ENCODE measurements at places on chromosomes 5 and 9.

DNA sequence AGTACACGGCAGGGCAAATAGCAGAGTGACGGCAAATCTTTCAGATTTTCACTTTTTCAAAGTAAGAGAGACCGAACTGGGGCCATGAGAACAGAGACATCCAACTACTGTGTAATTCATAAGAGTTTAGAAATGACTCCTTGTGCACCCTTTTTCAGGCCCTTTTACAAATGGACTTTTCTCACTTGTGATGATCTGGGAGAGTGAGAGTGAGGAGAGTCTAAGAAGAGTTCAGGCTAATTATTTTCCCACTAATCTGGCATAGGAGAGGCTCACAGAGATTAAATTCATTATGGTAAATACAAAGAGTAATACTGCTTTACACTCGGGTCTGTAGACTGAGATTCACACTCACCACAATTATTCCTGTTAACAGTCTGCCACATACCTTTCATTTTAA, 880 bp upstream of the CCNG1 start:
- no peak for DNase-seq

DNA sequence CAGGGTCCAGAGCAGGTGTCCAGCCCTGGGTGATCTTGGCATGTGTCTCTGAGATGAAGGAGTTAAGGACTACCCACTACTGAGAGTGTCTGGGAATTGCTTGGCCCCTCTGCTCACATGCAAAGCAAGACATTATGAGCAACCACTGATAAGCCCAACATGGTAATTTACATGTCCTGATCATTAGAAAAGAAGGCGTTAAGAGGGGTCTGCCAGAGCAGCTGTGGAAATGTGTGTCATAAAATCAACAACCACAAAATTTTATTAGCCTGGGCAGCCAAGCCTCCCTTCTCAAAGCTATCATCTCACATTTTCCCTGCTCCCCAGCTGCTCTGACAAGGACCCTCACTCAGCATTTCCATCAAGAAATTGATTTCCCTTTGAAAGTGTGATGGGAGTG, 351.0 kb downstream of the SPOCK1 start:
- DNase-seq = no peak

- DNase-seq = no peak
Observed at GRCh38 chr5:4372481-4372880, 767.6 kb upstream of the ADAMTS16 start.

DNA sequence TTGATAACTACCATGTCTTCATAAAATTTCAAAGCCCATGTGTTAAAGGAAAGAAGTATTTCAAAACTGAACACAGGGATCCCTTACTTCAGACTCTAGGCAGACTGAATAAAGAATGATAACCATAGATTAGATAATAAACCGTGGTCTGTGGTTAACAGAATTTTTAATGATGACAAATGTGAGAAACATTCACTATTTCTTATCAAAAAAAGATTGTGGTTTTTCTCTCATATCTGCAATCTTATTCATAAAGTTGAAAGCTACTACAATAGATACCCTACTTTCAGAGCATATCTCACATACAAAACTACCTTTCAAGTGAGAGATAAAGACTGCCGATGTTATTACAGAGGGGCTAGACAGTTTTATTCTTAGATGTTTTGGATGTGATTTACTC, 816.8 kb upstream of the DMAC1 start:
- DNase-seq = no peak

- no peak for DNase-seq
Observed at GRCh38 chr5:116576053-116576713, 1.6 kb upstream of the SEMA6A start.

DNA sequence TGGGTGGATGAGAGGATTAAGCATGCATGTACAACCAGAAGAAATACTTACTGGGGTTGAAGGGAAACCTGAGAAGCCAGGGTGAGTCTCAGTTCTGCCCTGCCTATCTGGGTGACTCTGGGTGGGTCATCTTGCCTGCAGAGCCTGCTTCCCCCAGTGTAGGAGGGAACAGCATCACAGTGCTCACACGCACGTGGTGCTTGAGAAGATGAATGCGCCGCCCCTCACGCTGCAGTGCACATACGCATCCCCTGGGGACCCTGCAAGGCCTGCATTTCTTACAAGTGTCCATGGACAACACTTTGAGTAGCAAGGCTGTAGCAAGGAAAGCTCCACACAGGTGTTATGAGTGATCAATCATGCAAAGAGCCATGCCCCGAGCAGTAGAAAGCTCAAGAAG, 18.7 kb upstream of the GABBR2 start:
- no peak for DNase-seq

- no peak for DNase-seq
Observed at GRCh38 chr9:112173489-112174221, 1.4 kb downstream of the SUSD1 start.

- no peak for DNase-seq
Observed at GRCh38 chr9:14298601-14299022, 15.3 kb downstream of the NFIB start.

GRCh38 chr5:34045023-34045422, 2.0 kb upstream of the C1QTNF3 start:
- no peak for DNase-seq

- no peak for DNase-seq
Observed at GRCh38 chr5:136030956-136031611, 2.3 kb downstream of the TGFBI start.

- no peak for DNase-seq
Observed at GRCh38 chr9:134774410-134774809, 106.2 kb upstream of the FCN2 start.

- no peak for DNase-seq
Observed at GRCh38 chr9:134390537-134390936, 64.3 kb downstream of the RXRA start.

DNA sequence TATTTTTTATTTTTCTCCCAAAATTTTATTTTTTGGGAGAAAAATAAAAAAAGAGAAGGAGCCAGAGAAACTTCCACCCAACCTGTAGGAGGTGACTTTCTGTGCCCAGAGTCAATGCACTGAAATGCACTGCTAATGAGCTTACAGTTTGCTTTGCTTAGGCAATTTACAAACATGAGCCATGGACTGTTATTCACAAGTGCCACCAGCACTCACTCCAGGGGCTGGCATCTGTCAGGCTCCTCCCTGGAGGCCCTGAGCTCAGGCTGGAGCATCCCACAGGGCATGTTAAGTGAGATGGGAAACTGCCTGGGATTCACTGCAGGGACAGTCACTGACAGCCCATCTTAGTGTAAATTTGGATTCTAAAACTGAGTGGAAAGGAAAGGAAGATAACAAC, 74.9 kb downstream of the FANCC start:
- DNase-seq = no peak
